Activated T-helper 1 cell treated with anti-CD3 and anti-CD28 coated beads, Interleukin-2, amount 50 U/mL, for 16 hours (primary cell): ENCODE measurements at places on chromosomes 2 and 18.

- DNase-seq: no peak
Measured at GRCh38 chr2:17538022-17538843, 2.3 kb upstream of the VSNL1 start.

GRCh38 chr18:79382681-79383387 lies 12.9 kb upstream of the NFATC1 start:
- DNase-seq: no peak

DNA sequence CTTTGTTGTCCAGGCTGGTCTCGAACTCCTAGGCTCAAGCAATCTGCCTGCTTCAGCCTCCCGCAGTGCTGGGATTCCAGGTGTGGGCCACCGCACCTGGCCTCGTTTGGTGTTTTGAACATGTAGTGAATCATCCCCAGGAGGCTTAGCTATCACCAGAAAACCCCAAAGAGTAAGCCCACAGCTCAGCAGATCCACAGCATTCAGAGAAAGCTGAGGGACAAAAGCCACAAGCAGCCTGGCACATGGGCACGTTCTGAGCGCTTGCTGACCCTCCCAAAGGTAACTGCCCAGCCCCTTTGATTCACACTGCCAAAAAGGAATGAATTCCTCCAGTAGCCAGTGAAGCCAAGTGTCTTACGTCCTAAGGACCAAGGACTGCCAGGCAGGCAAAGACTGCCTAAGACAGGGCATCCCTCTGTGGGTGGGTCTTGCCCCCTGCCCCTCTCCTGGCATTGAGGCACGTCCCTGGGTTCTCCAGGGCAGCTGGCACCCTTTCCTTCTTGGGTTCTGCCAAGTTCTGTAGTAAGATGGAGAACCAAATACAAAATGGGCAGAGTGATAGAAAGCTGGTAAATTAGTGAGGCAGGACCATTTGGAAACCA lies 31.7 kb downstream of the MBP start:
- no peak for DNase-seq

DNA sequence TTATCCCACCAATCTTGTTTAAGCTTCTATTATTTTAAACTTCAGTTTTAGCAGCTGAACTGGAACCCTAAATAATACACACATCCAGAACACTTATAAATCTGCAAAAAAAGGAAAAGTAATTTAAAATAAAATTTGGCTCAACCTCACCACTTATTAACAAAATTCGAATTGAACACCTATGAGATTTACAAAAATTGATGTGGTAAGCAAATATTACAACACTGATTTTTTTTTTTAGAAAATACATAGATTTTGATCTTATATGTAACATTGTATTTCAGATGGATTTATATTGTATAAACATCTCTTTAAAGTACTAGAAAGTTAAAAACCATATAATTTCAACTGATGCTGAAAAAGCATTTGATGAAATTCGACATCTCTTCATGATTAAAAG lies 81.3 kb upstream of the DYNAP start:
- no peak for DNase-seq

GRCh38 chr2:160477032-160477431 lies 16.6 kb downstream of the RBMS1 start:
- no peak for DNase-seq

DNA sequence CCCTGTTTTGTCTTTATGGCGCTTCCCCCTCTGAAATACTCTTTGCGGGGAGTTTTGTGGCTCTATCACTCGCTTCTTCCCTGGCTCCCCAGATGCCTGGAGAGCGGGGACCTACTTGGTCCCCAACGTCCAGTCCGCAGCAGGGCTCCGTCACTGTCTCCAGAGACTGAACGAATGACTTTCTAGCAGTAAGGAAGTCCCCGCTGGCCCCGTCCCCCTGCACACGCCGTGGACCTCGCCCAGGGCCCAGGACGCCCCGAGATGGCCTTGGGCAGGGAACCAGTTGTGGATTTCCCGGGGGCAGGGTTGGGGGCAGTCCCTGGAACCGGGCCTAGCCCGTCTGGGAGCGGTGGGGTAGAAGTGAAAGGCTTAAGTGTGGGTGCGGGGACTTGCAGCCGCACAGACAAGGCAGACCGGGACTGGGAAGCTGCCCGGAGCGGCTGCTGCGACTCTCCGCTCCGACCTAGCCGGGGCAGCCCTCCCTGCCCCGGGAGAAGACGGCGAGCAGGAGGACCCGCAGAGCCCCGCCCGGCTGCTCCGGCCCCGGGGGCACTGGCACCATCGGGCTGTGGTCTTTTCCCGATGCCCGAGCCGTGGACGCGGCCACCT lies 821 bp upstream of the EPHA4 start:
- peak; percentile 12 for DNase-seq
